ENCODE measurements at places on chromosomes 3 and 15. TPM values are rescaled to one million over a fixed set of nuclear protein-coding genes. Genes with fewer than 3 reads are reported as not detected.

DNA sequence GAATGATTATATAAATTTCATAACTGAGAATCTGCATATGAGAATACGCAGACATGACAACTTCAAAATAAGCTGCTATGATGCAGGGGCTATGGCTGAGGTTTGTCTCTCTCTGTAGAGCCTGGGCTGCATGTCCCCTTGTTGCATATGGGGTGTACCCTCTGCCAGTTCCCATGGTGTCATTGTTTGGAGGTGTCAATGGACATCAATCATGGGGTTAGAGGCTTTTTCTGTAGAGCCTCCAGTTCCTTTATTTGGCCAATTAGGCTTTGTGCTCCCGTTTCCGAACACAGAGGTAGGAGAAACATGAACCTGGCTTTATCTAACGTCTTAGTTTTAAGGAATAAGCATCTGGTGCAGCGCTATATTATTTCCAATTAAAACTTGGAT is 77.3 kb upstream of the RARB start:
- DNase-seq = no peak

GRCh38 chr3:141240687-141241615 is 9.3 kb downstream of the PXYLP1 start:
- no peak for DNase-seq

- DNase-seq = peak; percentile 67
Measured at GRCh38 chr3:151305060-151305774, 11.4 kb downstream of the GPR87 start.

Gene STRA6
- total RNA-seq = 0.71 TPM

GRCh38 chr3:60490992-60491391 is 760.3 kb downstream of the FHIT start:
- DNase-seq = no peak

- DNase-seq = no peak
Measured at GRCh38 chr3:29718661-29719065, 437.8 kb downstream of the RBMS3 start.

Gene CD276
- 20.4 TPM for total RNA-seq

DNA sequence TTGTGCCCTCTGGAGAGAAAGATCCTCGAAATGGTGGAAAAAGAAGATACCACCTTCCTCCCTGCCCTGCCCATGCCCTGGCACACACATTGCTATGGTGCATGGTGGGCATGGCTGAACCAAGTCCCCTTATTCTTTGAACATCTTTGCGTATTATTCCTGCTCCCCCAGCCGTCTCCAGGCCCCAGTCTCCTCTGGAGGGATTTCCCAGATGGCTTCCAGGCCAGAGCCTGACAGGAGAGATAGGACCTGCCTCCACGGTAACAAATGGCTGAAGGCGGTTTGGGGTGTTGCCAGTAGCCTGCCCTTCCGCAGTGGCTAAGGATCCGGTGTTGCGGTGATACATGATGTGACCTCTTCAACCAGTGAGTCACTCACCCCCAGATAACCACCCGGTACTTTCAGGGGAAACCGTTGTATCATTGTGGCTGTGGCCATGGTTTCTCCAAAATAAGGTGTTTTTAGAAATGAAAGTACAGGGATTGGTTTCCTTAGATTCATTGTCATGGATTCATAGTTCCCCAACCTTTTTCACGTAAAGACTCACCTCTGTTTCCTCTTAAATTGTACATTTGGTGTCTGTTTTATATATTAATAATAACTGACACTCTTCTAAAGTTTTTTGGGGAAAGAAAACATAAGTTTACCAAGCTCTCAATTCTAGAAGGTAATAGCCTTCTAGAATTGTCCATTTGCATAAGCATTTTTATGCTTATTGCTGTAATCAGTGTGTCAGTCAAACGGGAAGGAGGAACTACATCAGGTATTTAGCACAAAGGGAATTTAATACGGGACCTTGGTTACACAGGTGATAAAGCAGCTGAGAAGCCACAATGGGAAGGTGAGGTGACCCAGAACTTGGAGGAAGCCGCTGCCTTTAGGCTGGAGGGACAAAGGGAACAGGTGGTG is 25.9 kb downstream of the SMAD3 start:
- peak; percentile 79 for DNase-seq

Measured in sigmoid colon (tissue), 7 donors.